ENCODE measurements at places on chromosomes 2 and 18. TPM values are rescaled to one million over a fixed set of nuclear protein-coding genes. Genes with fewer than 3 reads are reported as not detected.

DNA sequence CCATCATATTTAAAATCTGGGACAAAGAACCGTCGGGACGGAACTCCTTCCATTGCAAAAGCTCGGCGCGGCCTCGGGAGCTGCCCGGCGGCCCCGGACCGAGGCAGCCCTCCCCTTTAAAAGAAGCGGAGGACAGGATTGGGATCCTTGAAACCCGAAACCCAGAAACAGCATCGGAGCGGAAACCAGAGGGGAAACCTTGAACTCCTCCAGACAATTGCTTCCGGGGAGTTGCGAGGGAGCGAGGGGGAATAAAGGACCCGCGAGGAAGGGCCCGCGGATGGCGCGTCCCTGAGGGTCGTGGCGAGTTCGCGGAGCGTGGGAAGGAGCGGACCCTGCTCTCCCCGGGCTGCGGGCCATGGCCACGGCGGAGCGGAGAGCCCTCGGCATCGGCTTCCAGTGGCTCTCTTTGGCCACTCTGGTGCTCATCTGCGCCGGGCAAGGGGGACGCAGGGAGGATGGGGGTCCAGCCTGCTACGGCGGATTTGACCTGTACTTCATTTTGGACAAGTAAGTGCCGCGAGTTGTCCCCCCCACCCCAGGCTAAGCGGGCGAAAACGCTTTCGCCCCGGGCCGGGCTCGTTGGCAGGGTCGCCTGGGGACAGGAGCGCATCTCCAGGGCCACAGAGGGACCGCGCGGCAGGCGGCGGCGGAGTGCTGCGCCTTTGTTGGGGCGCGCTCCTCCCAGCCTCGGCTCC lies at the start of gene ANTXR1:
Gene ANTXR1 (plus strand): TSS at position 38 of the 698 bp plus-strand sequence. CDS start 321 bp downstream, at position 359.
- DNase-seq, result no peak

GRCh38 chr2:232890896-232891601 lies 21.0 kb downstream of the SNORC start:
- peak; percentile 65 for DNase-seq

Gene CACNB4
- 0.35 TPM for total RNA-seq

DNA sequence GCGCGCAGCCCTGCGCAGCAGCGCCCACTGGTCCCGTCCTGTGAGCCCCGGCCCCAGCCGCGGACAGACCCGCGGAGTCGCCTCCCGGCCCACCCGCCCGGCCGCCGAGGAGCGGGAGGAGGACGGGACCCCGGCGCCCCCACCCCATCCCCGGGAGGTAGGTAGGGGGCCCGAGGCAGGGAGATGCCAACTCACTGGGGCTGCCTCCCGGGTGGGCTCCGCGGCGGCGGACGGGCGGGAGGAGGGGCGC lies 160 bp downstream of the SPTBN1 start:
- no peak for DNase-seq

- DNase-seq, result no peak
These were observed 12.8 kb downstream of the FAM210A start for GRCh38 chr18:13713455-13714055.

DNA sequence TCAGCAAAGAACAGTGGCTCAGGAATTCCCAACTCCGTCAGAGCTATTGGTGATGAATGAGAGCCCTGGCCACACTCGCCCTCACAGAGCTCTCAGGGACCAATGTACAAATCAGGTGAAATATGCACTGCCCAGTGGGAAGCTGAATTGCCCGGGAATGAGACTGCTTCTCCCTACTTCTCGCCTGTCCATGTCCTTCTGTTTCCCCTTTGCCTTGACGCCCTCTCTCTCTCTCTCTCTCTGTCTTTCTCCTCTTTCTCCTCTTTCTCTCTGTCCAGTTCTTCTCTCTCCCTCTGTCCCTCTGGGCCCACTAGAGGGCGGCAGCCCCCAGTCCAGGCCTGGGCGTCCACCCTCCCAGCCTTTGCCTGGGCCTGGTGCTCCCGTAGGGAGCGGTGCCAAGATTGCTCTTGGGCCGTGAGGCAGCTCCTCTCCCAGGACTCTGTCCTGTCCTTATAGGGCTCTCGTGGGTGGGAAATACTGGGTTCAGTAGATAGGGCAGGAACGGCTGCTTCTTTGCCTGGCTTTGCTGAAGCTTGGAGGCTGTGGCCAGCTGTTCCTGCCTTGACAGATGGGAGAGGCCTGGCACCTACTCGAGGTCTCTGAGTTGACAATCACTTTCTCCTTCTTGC lies 28.4 kb upstream of the PUM2 start:
- DNase-seq, result peak; percentile 88

GRCh38 chr2:72994991-72995380 lies 76.5 kb downstream of the SFXN5 start:
- DNase-seq, result no peak

DNA sequence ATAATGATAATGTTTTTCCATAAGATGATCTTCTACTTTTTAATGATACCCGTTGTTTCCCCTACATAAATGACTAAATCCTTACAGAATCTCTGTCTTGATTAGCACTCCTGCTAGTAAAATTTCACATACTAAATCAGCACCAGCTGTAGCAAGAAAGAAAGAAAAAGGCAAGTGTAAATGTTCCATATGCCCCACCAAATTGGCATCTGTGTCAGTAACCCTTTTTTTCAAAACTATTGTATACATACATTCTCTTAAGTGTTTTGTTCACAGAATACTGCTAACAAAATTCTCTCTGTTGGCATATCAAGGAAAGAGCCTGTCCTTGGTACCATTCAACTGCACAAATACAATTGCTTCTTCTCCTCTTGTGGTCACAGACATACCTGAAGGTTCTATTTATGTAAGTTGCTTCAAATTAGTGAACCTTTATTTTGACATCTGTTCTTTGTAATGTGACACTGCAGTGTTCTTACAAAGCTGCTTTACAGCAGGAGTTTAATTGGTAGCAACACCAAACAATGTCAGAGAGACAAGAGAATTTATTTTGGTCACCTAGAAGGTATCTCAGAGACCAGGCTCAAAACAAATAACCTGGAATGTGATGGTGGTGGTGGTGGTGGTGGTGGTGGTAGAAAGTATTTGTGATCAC lies 641.9 kb downstream of the ZEB2 start:
- DNase-seq, result no peak

Gene PMAIP1
- total RNA-seq, result 0.49 TPM

Gene EML6
- total RNA-seq, result 0.16 TPM

DNA sequence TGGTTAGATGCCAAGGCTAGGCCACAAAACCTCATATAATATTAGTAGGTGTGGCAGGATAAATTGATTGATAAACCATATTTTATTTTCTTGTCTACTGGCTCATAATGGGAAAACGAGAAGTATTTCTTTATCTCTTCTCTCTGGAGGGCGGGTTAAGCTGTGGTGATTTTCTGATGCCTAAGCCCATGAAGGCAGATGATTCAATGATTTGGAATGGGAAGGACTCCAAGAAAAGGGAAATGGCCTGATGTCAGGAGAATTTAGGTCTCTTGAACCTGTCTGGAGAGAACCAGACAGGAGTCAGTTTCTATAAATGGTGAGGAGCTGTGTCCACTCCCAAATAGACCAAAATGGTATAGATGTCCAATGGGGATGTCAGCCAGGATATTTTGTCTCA lies 18.7 kb upstream of the MAP4K3 start:
- DNase-seq, result no peak

Gene FARP2
- 15.0 TPM for total RNA-seq

DNA sequence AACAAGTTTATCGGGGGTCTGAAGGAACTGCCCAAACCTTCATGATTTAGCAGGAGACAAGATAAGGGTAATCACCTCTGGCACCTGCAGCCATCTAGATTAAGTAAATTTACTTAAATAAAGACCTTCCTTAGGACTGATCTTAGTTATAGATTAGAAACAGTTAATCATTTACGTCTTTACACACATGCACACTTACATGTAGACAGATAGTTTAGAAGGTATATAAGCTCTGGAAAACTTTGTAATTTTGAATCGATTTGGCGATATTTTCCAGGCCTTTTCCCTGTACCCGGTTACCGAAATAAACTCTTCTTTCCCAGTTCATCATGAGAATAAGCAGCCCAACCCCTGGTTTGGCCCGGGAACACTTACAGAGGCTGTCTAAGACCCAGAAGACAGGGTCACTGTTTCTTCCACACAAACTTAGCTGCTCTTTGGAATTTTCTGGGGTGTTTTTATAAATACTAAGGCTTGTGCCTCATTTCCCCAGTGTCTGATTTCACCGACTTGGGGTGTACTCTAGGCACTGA lies 560 bp upstream of the SKA1 start:
- DNase-seq, result no peak

Gene RAD51AP2
- 0.11 TPM for total RNA-seq

DNA sequence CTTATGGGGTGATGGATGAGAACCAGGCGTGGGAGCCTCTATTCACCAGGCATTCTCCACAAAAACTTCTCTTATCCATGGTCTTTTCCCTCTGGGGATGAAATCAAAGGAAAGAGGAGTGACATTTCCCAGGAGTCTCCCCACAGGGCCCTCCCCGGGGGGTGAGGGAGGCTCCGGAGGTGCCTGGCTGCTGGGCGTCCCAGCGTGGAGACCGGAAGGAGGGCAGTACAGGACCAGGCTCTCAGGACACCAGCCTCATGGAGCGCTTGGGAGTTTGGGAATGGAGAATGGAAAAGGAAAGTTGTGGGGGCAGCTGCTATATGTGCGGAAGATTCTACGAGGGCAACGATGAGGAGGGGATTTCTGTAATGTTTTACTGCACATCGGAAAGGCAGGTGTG lies 22.1 kb downstream of the CIB4 start:
- DNase-seq, result no peak

GRCh38 chr2:21256006-21256405 lies 132.2 kb downstream of the TDRD15 start:
- DNase-seq, result no peak

GRCh38 chr2:138615257-138615656 lies 113.7 kb downstream of the SPOPL start:
- DNase-seq, result no peak

DNA sequence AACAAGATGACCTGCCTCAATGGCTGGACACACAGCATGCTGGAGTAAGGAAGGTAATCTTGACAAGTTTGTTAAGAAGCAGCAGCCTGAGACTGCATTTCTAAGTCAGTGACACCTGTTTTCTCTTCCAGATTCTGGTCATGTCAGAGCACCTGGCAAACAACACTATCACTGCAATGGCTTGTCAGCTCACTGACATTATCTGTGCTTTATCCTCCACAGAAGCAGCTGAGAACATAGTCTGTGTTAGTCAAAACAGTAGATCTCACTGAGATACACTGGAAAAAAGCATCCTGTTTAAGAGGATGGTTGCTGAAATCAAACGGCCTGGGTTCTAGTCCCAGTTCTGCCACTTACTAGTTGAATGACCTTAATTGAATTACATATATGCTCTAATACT lies 355.2 kb downstream of the RIT2 start:
- no peak for DNase-seq

DNA sequence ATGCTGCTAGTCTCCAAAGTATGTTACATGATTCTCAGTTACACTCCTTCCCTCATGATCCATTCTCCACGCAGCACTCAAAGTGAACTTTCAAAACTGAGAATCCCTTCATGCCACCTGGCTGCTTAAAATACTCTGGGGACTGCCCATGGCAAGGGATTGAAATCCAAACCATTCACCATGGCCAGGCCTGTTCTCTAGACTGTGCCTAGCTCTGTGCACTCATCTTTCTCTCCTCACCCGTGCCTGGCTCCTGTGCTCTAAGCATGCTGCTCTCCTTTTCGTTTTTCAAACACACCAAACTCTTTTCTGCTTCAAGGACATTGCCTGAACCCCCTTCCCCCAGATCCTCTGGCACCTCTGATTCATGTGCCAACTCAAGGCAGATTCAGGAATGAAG lies 80.9 kb downstream of the FASTKD2 start:
- DNase-seq, result no peak

- no peak for DNase-seq
These were observed 336.4 kb upstream of the FSHR start for GRCh38 chr2:49490710-49491109.

GRCh38 chr18:27541293-27541692 lies 356.2 kb upstream of the CHST9 start:
- DNase-seq, result no peak

DNA sequence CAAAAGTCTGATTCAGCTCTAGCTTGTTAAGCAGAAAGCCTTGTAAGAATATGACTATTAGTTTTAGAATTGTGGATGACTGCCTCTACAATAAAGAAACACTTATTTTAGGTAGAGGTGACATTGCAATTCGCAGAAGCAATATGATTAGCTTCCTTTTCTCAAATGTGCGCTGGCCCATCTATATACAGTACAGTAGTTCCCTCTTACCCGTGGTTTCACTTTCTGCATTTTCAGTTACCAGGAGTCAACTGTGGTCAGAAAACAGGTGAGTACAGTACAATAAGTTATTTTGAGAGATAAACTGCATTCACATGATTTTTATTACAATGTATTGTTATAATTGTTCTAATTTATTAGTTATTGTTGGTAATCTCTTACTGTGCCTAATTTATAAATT lies 405.1 kb downstream of the GPD2 start:
- no peak for DNase-seq

Gene SPHKAP
- total RNA-seq, result 107 TPM

DNA sequence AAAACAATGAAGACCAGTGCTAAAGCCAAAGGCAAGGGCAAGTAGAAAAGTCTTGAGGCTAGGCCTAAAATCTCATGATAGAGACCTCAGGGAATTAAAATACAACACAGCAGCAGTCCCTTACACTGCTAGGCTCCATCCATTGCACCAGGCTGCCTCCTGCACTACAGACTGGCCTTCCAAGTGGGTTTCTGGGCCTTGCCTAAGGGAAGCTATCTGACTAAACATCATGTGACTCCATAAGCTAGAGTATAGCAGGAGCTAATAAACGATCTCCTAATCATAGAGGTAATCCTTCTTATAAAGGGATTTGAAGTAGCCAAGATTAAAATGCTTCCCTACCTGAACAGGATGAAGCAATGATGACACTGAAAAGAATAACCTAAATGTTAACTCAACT lies 77.6 kb upstream of the NFU1 start:
- DNase-seq, result no peak

GRCh38 chr2:54416166-54416813 lies 39.8 kb upstream of the SPTBN1 start:
- DNase-seq, result no peak

DNA sequence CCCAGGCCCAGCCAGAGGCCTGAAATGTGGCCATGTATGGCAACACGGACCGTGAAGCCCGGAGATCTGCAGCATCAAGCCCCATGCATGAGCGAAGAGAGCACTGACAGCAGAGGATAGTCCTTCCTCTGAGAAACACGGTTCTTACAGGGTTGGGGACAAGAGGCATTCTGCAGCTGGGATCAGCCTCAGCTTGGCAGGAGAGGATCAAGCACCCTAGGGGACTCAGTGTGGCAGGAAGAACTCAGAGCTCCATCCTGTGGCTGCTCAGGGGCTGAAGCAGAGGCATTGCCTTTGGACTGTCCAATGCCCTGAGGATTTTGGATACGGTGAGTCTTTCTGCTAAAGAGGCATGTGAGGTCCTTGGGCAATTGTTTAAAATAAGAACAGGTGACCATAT lies 368.7 kb downstream of the ZNF516 start:
- no peak for DNase-seq

All from Right ventricle myocardium inferior (tissue), 1 donor.